ENCODE measurements at places on chromosomes 16 and 17. TPM values are rescaled to one million over a fixed set of nuclear protein-coding genes. Genes with fewer than 3 reads are reported as not detected.

Gene MYH1
- total RNA-seq: not detected

Gene OR4D1
- not detected for total RNA-seq

Gene VWA3A
- not detected for total RNA-seq

Gene RGS9
- total RNA-seq: 23.5 TPM

Gene ZFP3
- total RNA-seq: 6.9 TPM

Gene ANKRD40CL
- not detected for total RNA-seq

Gene ABCC6
- 3.7 TPM for total RNA-seq

Gene TMEM238L
- total RNA-seq: 0.14 TPM

Gene IRX5
- total RNA-seq: 4.2 TPM

Gene HAS3
- 0.43 TPM for total RNA-seq

Gene SRCIN1
- total RNA-seq: 0.68 TPM

Gene NT5M
- total RNA-seq: 1.1 TPM

Gene CRYBA1
- not detected for total RNA-seq

Gene SNX20
- 0.12 TPM for total RNA-seq

Gene SLC35G6
- not detected for total RNA-seq

Gene LCAT
- 27.2 TPM for total RNA-seq

Gene PRSS8
- total RNA-seq: 1.8 TPM

Gene JPH3
- 0.10 TPM for total RNA-seq

Gene FOXF1
- total RNA-seq: 0.27 TPM

Gene KRT9
- not detected for total RNA-seq

Gene TBC1D3L
- total RNA-seq: 24.8 TPM

Gene B9D1
- total RNA-seq: 31.1 TPM

Gene CDR2L
- 1.2 TPM for total RNA-seq

Gene SLC5A11
- not detected for total RNA-seq

Gene SMPD3
- total RNA-seq: 0.32 TPM

Gene BCL6B
- 4.9 TPM for total RNA-seq

Gene MMP25
- total RNA-seq: 0.14 TPM

Gene GPT2
- total RNA-seq: 26.5 TPM

Gene TP53TG3C
- total RNA-seq: not detected

Gene PRCD
- not detected for total RNA-seq

Gene LPO
- total RNA-seq: not detected

Gene AATK
- total RNA-seq: 0.89 TPM

Gene KDM8
- 5.7 TPM for total RNA-seq

Gene PABPN1L
- not detected for total RNA-seq

Gene C16orf89
- total RNA-seq: 1.00 TPM

Gene ACADVL
- total RNA-seq: 1,309 TPM

Gene GCGR
- 0.11 TPM for total RNA-seq

Gene CA5A
- not detected for total RNA-seq

Gene TBC1D26
- not detected for total RNA-seq

Gene SCNN1G
- not detected for total RNA-seq

Gene MAF
- 60.5 TPM for total RNA-seq

Gene TEKT5
- not detected for total RNA-seq

Gene C16orf46
- 6.0 TPM for total RNA-seq

Gene NPW
- 3.9 TPM for total RNA-seq

Gene CLEC19A
- total RNA-seq: not detected

Gene SAMD14
- 12.6 TPM for total RNA-seq

Gene CACNG3
- total RNA-seq: not detected

Gene ACE
- total RNA-seq: 12.6 TPM

Gene HOXB9
- 0.29 TPM for total RNA-seq

Gene KIF18B
- total RNA-seq: 1.0 TPM

Gene EVI2B
- total RNA-seq: 16.7 TPM

Gene SKAP1
- 5.1 TPM for total RNA-seq

Gene KRTAP4-5
- not detected for total RNA-seq
